ENCODE measurements at places on chromosomes 12 and 14.

DNA sequence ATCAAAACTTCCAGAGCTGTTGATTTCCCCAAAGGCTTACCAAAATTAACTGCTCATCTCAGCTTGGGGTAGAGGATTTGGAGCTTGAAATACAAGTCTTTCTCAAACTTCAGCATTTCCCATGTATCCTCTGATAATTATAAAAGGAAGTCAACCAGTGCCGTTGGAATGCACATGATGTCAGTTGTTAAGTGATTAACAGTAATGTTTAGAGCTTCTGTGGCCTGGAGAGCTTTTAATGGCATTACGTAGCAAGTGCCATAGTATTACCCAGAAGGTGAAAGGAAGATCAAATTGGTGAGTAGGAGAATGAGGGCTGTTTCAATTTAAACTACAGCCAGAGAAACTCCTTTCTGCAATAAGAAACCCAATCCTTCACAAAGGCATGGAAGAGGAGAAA is 62.5 kb upstream of the PTPRR start:
- DNase-seq: peak; percentile 39

GRCh38 chr12:104504146-104504545 is 47.4 kb downstream of the CHST11 start:
- no peak for DNase-seq

DNA sequence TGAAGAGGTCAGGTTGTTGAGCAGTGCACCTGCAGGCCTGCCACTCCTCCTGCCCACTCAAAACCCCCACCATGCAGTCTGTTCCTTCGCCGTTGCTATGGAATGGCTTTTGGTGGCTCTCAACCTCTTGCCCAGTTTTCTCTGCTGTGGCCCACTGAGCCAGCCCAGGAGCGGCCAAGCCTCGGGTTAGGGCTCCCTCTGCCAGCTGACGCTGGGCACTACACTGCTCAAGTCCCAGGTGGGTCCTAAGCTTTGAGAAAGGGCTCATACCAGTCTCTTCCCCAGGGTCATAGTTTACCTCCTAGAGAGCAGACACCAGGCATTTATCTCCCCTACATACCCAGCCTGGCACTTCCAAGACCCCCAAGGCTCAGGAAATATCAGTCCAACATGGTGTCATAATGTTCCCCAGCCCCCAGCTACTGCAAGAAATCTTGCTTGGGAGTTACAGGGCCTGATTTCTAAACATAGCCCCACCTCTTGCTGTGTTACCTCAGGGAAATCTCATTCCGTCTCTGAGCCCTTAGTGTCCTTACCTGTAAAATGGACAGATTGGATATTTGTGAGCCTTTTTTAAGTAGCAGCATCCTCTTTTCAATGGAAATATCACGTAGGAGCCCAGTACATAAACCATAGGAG is 59.4 kb downstream of the TSPAN11 start:
- peak; percentile 41 for DNase-seq

DNA sequence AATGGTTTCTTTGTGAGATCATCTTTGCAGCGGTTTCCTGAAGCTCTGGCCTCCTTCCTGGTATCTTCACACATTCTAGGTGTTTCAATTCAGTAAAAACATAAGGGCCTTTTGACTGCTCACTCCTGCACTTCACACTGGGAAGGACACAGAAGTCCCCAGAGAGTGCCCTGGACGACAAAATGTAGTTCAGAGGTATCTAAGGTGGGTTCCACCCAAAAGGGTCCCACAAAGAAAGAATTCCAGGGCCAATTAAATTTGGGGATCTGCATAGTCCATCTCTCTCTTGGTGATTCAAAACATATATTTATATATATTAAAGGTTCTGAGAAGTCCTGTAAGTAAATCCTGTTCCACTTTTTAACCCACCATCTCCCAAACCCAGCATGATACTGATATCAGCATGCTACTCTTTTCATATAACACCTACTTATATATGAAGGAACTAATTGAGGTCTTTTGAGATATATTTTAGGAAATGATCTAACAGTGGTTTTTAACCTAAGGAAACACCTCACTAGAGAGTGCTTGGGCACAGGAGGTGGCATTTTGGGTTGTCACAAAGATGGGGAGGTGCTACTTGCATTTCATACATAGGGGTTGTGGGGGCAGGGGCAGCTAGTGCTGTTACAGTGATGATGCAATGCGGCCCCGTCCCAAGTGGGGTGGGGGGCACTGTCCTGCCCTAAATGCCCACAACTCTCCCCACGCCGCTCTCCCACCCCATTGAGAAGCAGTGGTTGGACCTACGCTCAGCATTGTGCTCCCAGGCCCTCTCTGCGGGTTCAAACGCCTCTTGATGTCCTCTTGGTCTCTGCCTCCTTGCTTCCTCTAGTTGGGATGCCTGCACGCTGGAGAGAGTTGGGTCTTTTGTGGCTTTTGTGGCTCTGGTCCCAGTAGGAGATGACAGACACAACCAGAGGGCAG is 109.4 kb downstream of the ARF6 start:
- no peak for DNase-seq

- DNase-seq: no peak
These were observed 10.9 kb upstream of the GSC start for GRCh38 chr14:94780536-94781399.

GRCh38 chr14:80233470-80234089 is 22.3 kb upstream of the DIO2 start:
- no peak for DNase-seq

DNA sequence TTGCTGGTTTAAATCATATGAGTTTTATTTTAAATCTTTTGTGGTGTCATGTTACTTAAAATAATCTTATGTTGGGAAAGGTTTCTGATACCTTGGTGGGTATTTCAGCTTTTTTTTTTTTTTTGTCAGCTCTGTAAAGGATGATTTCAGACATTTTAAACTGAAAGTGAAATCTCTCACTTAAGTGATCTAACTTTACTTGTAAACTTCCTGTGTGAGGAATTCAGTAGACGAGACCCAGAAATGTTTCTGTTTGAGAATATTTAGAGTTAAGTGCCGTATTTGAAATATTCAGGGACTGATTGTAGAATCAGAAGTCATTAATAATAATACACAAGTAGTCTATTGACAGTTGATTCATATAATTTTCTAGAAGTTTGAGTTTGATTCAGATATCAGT is 37.8 kb downstream of the PROX2 start:
- no peak for DNase-seq

- DNase-seq: no peak
These were observed 143.8 kb upstream of the VASH1 start for GRCh38 chr14:76617440-76617839.

DNA sequence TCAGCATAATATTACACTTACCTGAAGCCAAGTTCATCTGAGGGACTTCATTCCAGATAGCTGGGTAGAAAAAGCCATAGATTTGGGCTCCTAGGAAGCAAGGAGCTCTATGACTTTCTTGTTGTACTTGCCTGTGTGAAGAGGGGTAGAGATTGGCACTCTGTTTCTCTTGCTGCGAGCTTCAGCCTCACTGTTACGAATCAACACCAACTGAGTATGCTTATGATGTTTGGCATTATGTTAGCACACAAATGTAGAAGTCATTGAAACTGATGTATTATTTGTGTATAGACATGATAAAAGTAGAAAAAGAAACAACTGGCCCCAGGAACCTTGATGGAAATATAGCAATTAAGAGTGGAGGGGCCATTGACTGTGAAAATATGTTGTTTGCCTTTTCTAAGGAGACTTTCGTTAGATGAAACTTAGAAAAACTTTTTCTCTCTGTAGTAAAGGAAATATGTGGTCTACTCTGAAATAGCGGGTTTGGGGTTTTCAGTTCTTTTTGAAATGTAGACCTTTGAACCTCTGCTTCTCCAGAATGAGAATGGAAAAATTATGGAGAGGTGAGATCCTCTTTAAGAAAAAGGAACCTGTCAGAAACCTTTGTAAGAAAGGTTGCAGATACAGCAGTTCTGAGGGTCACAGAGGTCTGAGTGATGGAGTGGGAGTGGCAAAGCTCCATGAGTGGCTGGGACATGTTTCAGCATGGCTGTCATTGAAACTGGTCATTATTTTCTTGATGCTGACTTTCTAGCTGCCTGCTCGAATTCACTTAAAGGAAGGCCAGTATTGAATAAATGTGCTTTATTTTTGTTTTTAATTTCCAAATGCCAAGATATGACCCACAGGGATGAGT is 159.9 kb downstream of the GCH1 start:
- DNase-seq: no peak

DNA sequence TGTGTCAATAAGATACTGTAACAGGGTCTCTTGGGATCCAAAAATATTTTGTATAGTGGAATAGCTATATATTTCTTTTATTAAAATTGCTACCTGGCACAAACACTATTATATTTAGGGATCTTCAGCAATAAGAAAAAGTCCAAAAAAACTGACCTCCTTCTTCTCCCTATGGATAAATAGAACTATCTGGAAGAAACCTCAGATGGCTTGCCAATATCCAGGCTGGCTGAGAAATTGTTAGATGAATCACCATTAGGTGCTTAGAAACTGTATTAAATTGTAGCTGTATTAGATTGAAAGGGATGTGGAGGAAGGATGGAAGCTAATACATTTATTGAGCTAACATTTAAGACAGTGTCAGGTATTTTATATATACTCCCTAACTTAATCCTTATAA is 66.0 kb downstream of the SLC38A6 start:
- DNase-seq: no peak

GRCh38 chr12:119980242-119980641 is 8.8 kb upstream of the BICDL1 start:
- DNase-seq: no peak

DNA sequence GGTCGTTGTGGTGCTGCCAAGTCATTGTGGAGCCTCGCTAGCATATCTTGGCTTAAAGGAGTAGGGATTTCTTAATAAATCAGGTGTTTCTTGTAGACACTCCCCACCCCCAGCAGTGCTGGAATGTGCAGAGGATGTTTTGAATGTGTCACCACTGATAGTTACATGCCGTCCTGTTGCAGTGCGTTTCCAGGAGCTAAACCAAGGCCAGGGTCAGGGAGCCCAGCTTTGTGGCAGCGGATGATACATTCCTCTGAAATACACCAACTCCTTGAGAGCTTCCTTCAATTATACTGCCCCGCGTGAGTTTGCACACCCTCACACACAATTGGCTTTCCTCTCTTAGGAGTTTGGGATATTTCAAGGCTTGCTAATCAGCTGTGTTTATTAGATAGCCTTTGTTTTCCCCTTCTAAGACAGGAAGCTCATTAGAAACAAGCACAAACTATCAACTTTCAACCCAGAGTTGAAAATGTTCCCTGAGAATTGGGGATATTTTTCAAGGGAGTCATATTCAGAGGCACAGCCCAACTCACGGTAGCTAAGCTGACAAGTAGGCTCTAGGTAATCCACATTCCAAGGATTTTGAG is 154.9 kb downstream of the C12orf75 start:
- DNase-seq: peak; percentile 58

- no peak for DNase-seq
These were observed 152.1 kb upstream of the PLEKHG7 start for GRCh38 chr12:92550661-92551060.

- DNase-seq: no peak
These were observed 20.6 kb downstream of the TOGARAM1 start for GRCh38 chr14:44982594-44982993.

DNA sequence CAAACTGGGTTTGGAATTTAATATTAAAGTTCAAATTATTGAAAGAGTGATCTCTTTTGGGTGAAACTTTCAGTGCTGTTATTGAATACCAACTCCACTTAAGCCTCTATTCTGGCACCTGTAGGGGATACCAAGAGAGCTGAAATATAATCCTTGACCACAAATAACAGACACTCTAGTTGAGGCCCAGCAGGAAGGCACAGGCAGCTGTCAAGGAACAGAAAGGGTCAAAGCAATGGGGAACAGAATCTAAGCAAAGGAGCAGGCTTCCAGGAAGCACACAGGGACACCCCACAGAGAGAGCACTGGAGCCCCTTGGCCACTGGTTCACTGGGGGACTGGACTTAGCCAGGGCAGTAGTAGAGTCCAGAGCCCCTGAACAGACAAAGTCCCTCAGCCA is 120.9 kb upstream of the SFSWAP start:
- DNase-seq: no peak

DNA sequence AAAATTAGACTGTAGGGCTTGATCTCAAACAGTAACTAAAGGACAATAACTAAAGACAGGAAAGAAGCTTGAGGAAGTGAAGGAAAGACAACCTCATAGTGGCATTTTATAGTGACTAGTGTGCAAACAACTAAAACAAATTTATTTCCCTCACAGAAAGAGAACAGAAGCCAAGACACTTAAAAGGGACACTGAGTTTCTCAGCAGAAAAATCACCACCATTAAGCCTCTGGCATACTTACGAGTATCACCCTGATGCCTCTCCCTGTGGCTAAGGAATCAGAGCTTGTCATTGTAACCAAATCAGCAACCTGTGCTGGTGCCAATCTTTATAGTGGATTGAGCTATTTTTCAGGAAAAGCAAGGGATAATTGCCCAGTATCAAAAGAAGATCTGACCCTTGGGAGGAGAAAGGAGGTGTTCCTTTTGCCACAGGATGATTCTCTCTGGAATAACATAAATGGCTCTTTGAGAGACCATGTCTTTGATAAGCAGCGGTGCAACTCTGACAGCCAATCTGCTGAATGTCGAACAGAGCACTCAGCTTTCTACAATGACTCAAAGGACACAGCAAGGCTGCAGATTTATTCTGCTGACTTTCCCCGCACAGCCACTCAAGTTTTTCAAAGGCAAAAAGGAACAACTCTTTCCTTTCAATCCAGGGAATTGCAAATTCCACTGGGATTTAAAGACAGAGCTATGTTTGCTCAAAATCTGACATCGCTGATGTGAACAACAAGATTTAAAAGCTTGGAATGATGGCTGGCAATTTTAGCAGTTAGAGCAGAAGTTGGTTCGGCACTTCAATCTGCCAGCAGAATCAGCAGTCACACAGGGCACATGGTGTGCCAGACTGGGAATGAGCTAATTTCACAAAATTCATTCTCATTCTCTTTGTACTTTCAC is 34.6 kb downstream of the ATF7 start:
- peak; percentile 5 for DNase-seq

- no peak for DNase-seq
These were observed 29.8 kb downstream of the ADGRD1 start for GRCh38 chr12:130983328-130984017.

- DNase-seq: peak; percentile 82
These were observed 115.3 kb upstream of the NAP1L1 start for GRCh38 chr12:76199808-76200207.

DNA sequence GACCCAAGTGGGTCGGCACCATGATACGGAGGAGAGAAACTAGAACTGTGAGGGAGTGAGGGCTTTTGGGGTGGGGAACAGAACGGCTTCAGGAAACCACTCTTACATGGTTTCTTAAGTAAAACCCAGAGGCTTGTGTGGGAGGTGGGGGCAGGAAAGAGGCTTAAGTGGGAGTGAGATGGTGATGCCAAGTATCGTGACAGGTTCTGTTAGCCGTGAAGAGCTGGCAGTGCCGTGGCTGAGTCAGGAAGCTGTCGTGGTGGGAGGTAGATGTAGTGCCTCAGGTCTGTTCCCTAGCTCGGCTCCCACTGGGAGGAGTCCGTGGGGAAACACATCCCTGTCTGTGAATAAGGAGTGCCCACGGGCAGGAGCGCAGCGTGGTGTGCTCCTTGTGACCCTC is 185.8 kb upstream of the FKBP4 start:
- no peak for DNase-seq

DNA sequence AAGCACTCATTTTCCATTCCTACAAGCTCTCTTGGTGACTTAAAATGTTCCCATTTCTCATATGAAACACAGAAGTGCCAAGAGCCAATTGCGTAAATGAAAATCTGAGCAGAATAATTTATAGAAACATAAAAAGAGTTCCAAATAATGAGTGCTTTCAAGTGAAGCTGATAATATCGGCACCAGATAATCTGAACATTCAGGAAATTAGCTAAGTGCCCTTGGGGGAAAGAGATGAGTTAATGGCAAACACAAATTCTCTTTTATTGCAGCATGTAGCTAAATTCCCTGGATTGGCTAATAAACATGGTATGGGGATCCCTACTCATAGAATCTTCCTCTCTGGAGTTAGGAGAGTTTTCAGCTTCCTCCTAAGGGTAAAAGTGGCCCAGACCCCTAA is 46.7 kb downstream of the DAD1 start:
- no peak for DNase-seq

All from foreskin fibroblast (primary cell).